ENCODE measurements at places on chromosomes 7 and 10.

- no peak for DNase-seq
Measured at GRCh38 chr10:24958091-24958720, 5.8 kb upstream of the PRTFDC1 start.

GRCh38 chr7:85150624-85151023 lies 36.2 kb downstream of the SEMA3D start:
- no peak for DNase-seq

DNA sequence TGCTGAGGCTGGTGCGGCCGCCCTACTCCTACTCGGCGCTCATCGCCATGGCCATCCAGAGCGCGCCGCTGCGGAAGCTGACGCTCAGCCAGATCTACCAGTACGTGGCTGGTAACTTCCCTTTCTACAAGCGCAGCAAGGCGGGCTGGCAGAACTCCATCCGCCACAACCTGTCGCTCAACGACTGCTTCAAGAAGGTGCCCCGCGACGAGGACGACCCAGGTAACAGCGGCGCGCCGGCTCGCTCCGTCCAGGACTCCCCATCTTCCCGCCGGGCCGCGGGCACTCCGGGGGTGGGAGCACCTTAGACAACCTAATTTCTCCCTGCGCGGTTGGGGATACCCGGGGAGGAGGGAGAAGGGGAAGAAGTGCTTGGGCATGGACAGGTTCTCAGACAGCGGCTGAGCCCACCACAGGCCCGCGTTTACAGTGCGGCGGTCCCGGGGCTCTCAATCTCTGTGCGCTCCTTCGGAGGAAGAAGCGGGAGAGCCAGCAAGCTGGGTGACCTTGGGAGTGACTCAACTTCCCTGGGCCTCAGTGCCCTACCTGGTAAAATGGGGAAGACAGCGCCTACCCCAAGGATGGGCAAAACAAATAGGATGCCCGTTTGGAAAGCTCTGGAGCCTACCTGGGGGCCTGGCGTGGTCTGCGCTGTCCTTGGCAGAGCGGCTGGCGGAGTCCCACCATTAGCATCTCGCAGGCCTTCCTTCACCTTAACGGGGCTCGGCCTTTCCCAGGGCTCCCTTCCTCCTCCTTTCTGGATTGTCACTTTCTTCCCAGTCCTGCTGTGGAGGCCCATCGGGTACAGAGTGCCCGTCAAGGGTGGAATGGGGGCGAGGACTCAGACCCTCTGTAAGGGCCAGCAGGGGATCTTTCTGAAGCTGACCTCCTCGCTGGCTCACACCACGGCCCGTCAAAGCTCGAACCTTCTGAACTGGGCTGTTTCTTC lies 852 bp downstream of the FOXI2 start:
- DNase-seq, result no peak

DNA sequence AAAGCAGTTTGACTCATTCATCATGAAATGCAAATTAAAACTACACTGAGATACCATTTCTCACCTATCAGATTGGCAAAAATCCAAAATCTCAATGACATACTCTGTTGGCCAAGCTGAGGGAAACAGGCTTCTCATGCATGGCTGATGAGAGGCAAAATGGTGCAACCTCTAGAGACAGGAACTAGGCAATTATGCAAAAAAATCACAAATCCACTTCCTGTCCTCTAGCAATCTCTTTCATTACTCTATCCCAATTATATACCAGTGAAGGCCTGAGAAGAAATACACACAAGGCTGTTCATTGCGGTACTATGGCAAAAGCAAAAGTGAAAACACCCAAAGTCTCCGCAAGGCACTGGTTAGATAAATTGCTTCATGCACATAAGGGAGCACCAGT lies 25.9 kb upstream of the PTPRN2 start:
- no peak for DNase-seq

DNA sequence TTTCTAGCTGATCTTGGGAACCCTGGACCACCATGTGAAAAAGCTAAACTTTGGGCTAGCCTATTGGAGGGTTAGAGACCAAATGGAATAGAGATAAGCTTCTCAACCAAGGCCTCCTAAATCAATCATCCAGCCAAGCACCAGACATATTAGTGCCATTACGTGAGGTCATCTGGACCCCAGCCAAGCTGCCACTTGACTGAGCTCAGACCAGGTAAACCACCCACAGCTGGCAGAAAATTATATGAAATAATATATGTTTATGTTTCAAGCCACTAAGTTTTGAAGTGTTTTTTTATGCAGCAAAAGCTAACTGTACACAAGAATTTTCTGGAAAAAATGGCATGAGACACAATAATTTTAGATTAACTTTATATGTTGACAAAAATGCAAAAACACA lies 82.6 kb upstream of the PCGF5 start:
- DNase-seq, result no peak

- no peak for DNase-seq
Measured at GRCh38 chr7:130154501-130155317, 50.5 kb downstream of the TMEM209 start.

GRCh38 chr10:96626795-96627194 lies 40.0 kb upstream of the TM9SF3 start:
- no peak for DNase-seq

DNA sequence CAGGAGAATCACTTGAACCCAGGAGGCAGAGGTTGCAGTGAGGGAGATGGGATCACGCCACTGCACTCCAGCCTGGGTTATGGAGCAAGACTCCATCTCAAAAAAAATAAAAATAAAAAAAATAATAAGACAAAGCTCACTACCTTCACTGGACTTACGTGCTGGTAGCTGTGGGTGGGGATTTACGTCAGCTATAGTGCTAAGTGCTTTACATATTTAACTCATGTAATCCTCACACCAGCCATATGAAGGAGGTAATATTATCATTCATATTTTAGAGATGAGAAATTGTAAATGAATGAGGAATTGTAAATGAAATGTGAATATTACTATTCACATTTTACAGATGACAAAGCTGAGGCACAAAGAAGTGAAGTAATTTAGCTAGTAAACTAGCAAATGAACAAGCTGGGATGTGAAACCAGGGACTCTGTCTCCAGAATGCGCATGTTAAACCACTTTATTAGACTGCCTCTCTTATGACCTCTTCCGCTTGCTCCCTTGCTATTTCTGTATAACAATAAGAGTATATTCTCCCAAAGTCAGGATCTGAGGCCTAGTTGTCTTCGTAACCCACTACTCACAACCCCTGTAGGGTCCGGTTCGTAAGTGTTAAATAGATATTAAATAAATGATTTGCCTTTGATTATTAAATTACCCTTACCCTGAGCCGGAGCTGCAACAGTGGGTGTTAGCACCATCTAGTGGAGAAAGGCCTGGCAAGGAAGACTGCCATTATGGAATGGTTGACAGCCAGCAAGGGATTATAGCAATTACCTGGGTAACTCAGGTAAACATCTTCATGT lies 70.2 kb downstream of the HTR7 start:
- no peak for DNase-seq

- no peak for DNase-seq
Measured at GRCh38 chr10:124288928-124289850, 129.5 kb downstream of the OAT start.

GRCh38 chr7:74214816-74215630 lies 5.2 kb downstream of the LAT2 start:
- DNase-seq, result no peak

GRCh38 chr10:13528123-13528874 lies 515 bp downstream of the BEND7 start:
- no peak for DNase-seq

DNA sequence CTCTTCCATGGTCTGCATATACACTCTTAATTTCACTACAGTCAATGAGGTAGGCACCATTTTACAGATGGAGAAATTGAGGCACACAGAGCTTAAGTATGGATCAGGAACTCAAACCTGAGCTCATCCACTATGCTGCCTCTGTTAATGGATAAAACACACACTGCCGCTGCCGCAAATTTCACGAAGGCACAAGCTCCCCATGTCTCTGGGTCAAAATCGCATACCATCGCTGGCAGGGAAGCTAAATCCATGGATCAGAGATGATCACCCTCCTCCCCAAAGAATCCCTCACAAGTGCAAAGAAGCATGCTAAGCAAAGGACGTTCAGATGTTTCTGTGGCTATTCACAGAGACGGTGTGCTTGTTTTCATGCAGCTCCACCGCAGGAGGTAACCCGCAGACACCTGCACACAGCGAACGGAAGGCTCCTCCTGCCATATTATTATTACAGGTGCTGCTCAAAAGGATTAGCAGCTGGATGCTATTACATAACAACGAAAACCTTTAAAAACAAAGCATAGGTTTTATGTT lies 109.3 kb downstream of the UBE2H start:
- DNase-seq, result no peak

- no peak for DNase-seq
Measured at GRCh38 chr7:34844936-34845665, 187.1 kb downstream of the NPSR1 start.

- DNase-seq, result no peak
Measured at GRCh38 chr10:113473851-113474250, 79.0 kb upstream of the HABP2 start.

DNA sequence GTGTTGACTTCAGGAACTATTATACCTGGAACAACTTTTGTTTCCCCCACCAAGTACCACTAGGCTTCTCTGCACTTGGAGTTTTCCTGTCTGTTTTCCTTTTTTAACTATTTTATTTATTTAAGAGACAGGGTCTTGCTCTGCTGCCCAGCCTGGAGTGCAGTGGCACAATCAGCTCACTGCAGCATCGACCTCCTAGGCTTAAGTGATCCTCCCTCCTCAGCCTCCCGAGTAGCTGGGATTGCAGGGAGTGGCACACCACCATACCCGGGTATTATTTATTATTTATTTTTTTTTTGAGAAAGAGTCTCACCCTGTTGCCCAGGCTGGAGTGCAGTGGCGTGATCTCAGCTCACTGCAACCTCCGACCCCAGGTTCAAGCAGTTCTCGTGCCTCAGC lies 2.1 kb upstream of the GIGYF1 start:
- no peak for DNase-seq

DNA sequence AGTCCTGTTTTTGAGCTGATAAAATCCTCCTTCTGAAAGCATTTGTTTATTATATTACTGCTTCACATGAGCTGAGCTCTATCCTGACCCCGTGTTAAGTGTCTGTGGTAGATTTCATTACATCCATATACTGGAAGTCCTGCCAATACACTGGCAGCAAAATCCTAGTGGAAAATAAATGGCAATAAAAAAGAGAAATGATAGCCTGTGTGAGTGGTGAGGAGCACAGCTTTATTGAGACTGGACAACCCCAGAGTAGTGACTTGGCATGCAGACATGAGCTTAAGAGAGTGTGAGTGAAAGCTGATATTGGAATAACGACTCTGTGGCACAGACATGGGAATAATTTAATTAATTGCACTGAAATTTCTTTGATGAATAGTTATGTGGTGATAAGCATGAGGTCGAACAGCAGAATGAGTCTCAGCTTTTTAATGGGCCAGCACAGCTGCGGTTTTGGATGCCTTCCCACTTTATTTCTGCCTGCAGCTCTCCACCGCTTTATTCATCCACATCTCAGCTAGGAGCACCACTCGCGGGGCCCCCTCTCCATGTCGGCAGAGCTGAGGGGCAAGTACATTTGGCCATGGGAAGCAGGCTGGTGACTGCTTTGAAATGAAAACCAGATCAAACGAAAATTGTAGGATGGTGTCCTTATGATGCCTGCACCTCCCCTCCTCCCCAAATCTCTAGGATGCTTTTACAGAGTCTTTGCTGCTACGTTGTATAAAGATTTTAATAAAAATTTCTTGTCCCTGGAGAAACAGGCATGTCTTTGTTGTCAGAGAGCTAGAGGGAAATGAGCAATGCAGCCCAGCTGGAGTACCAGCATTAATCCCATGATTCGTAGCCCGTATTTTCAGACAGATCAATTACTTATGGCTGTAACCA lies 494.3 kb downstream of the AUTS2 start:
- DNase-seq, result no peak

DNA sequence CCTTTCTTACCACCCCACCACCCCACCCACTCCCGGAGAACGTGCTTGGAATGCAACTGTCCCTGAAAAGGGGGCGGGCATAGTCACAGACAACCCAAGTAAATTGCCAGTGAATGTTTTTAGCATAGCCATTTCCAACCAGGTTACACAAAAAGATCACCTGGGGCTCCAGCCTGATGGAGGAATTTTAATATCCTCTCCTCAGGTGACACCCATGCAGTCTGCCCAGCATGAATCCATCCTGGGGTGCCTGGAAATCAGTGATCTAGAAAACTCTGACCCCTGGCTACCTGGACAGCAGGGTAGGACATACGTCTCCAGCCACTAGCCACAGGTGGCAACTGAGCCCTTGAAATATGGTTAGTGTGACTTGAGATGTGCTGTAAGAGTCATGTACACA lies 61.1 kb downstream of the SORBS1 start:
- no peak for DNase-seq

- no peak for DNase-seq
Measured at GRCh38 chr10:65196111-65196510, 1674.9 kb downstream of the REEP3 start.

DNA sequence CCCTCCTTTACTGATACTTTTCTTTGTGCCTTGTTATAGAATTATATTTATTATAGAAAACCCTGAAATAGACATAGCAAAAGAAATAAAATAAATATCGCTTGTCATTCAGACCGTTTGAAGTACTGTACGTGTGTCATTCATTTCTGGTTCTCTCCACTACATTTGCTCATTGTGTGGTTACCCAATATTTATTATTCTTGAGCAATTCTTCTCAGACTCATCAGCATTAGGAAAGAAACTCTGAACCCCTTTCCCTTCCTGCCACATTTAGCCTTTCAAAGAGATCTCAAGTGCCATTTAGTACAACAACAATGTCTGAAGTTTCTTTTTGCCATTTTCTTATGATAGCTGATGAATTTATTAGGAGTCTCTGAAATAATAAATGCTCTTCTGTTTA lies 154.1 kb downstream of the KIAA1217 start:
- no peak for DNase-seq

DNA sequence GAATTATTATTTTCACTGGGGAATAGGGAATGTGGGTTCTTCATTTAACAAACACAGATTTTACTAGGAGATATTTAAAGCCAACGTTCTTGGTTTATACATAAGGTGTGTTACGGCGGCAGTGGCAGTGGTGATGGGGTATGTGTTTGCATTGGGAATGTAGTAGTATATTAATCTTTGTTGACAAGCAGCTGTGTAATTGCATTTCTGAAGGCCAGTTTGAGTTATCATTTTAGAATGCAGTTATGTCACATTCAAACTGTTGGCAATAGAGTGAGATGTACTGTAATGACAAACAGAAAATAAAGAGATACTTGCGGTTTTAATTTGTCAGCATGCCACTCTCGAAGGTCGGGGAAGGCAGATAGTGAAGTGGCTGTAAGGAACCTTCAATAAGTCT lies 628.6 kb upstream of the POM121L12 start:
- no peak for DNase-seq

GRCh38 chr10:111076682-111077478 lies at the start of gene ADRA2A:
Gene ADRA2A, plus strand, starts transcription at chr10:111077029. Its CDS starts 968 bp downstream, at chr10:111077997.
- no peak for DNase-seq

All from T-helper 1 cell (primary cell).